Bronchial epithelial cell (primary cell): ENCODE measurements at places on chromosomes 5 and 9. TPM values are rescaled to one million over a fixed set of nuclear protein-coding genes. Genes with fewer than 3 reads are reported as not detected.
A peak's percentile ranks its signal among the peaks of the same experiment; 100 is the strongest.

ANKHD1 gene
- 77.1 and 85.8 TPM in 2 replicates for total RNA-seq

DNA sequence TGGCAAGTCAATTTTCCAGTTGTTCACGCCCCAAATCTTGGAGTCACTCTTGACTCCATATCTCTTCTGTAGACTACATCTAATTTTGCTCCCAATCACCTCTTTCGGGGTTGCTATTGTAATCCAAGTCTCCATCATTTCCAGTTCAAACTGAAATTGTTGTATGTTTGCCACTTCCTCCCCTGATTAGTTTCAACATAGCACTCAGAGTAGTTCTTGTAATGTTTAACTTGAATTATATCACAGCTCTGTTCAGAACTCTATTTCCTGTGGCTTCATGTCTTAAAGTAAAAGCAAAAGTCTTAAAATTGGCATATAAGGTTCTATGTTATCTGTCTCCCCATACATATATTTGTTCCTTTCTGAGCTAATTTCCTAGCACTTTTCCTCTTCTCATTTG lies 348.5 kb upstream of the RIOK2 start:
- DNase-seq = no peak

DNA sequence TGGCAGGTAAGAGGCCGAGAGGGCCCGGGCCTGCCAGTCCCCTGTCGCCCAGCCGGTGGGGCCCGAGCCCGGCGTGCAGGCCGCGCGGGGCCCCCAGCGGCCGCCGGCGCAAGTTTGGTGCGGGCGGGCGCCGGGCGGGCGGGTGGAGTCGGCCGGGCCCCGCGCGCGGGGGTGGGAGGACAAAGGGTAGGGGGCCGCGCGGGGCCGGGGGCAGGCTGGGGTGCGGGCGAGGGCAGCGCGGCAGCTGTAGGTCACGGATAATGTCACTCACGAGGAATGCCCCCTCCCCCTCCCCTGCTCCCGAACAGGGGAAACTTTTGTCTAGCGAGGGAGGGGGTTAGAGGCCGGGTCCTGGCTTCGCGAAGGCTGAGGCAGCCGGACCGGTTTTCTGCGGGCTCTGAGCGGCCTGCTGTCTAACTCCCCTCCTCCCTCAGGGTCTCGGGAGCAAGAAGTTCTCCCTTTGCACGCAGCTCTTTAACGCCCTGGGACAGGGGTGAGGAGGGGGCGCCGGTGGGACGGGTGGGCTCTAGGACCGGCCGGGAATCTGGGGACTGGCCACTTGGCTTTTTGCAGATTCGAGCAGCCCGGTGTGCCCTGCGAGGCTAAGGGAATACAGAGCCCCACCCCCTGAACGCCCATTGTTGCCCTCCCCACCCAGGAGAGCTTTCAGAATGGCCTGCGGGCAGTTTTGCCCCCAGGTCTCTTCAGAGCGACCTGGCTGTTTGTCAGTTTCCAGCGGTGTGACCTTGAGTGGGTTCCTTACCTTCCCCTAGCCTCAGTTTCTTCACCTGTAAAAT lies 21.3 kb upstream of the NDST1 start:
- DNase-seq = peak; percentile 48

- DNase-seq = no peak
Observed at GRCh38 chr5:52041842-52042241, 658.6 kb downstream of the ISL1 start.

- peak; percentile 88 for DNase-seq
Observed at GRCh38 chr5:76801159-76801802, 17.5 kb upstream of the F2RL1 start.

DNA sequence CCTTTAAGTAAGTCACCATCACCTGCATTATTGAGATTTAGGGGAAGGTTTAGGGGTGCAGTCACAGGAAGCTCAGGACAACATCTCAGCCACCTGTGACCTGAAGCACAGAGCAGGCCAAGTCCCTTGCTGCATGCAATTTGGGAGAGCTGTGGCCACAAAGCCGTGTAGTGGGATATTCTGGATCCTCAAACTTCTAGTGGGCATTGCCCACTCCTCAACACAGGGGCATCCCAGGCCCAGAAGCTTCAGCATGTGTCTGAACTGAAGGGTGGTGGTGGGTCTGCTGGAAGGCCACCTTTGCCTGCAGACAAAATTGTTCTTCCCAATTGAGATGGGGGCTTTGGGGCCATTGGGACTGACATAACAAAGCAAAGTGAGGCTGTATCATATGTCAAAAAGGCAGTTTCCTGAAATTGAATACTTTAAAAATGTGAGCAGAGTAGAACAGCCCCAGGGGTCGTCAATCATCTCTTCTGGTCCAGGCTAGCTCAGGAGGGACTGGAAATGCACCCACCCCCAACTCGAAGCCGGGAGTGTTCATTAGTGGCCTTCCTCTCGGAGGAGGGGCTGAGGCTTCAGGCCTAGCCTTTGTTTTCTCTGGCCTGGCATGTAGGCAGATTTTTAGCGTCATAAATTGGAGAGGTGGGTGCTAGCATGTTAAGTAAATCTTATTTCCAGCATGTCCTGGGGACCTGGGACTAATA lies 2.8 kb upstream of the GADD45G start:
- no peak for DNase-seq
